Amniotic stem cell (primary cell): ENCODE measurements at places on chromosomes 11 and 22.

- DNase-seq = no peak
Measured at GRCh38 chr11:40722179-40722795, 737.2 kb downstream of the LRRC4C start.

DNA sequence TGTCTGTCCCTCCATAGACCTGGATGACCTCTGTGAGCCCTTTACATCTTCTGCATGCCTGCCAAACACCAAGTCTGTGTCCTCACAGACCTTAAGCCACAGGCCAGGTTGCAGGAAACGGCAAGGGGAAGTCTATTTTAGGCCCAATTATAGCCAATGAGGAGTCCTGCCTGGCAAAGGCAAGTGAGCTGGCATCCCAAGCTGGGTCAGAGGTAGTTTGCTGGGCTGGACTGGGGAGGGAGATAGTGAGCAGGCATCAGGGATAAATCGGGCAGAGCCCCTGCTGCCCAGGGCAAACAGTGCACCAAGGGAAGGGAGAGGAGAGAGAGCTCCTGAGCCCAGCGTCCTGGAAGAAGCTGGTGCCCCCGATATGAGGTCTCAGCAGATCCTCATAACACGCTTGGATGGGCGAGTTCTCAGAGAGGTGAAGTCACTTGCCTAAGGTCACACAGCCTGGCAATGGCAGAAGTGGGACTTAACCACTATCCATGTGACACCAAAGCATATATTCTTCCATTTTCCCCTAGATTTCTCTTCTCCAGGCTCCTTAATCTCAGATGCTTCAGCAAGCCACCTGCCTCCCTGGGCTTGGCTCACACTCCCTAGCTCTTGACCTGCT lies 3.7 kb upstream of the RELT start:
- peak; percentile 10 for DNase-seq

GRCh38 chr22:26406118-26406517 lies 22.9 kb upstream of the ASPHD2 start:
- DNase-seq = no peak

- no peak for DNase-seq
Measured at GRCh38 chr11:111743700-111744099, 22.5 kb downstream of the PPP2R1B start.

GRCh38 chr22:36911887-36912661 lies 1.4 kb upstream of the CSF2RB start:
- no peak for DNase-seq

- no peak for DNase-seq
Measured at GRCh38 chr22:44475706-44476105, 22.3 kb downstream of the RTL6 start.

DNA sequence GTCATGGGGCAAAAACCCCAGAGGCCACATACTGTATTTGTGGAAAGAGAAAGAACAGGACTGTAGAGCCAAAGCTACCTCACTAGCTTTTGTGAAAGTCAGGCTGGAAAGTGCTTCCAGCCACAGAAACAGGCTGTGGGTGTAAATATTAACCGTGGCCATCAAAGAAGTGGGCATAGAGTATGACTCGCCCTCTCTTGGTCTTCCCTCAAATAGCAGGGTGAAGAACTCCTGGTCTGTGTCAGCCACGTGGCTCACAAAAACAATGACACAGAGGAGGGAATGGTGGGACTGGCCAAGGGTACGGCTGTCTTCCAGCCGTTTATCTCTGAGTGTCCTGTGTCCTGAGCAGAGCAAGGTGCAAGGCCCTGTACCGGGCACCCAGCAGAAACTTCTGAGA lies 37.6 kb upstream of the UBASH3B start:
- DNase-seq = no peak

- DNase-seq = no peak
Measured at GRCh38 chr11:72297828-72298227, 53.9 kb upstream of the PHOX2A start.

DNA sequence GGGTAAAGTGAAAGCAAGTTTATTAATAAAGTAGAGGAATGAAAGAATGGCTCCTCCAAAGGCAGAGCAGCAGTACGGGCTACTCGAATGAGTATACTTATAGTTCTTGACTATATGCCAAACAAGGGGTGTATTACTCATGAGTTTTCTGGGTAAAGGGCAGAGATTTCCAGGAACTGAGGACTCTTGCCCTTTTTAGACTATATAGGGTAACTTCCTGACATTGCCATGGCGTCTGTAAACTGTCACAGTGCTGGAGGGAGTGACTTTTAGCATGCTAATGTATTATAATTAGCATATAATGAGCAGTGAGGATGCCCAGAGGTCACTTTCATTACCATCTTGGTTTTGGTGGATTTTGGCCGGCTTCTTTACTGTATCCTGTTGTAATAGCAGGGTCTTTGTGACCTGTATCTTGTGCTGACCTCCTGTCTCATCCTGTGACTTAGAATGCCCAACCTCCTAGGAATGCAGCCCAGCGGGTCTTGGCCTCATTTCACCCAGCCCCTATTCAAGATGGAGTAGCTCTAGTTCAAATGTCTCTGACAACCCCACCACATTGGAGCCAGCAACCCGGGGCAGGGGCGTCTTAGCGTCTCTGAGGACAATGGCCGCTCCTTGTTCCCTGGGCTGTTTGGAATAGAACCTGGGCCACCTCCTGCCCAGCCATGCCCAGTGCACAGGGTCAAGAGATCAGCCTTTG lies 34.9 kb upstream of the CD82 start:
- DNase-seq = no peak

DNA sequence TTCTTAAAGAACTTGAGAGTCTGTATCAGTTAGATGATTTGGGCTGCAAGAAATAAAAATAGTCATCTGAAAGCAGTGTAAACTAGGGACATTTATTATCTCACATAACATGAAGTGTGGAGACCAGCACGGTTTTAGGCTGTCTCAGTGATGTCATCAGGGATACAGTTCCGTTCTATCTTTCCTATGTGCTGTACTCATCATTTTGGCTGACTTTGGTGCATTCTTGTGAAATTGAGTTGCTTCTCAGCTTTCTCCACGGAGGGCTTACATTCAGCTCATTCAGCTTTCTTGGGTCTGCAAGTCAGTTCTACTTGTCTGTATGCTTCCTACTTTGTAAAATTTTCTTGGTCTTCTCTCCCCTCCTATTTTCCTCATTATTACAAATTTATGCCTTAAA lies 51.8 kb upstream of the LIN7C start:
- DNase-seq = no peak

DNA sequence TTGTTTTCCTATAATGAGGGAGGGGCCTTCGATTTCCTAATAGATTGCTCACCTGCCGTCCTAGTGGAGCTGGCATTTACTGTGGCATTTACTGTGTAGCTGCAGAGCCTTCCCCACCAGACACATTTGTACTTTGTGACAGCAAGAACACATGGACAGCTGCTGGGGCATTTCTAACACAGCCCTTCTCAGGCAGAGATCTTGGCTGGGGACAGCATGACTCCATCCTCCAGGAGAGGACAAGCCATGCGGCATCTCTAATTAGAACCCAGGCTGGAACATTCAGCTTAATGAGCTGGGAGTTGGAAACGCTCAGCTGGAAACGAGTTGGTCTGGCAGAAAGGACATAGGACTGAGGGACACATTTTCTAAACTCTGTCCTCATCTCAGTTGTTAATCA lies 887.5 kb downstream of the NTM start:
- no peak for DNase-seq

GRCh38 chr22:48589901-48590300 lies 1237.8 kb downstream of the BRD1 start:
- no peak for DNase-seq

- DNase-seq = no peak
Measured at GRCh38 chr11:120880498-120881175, 143.3 kb upstream of the TBCEL start.

GRCh38 chr11:33362051-33362910 lies 105.1 kb downstream of the HIPK3 start:
- no peak for DNase-seq

DNA sequence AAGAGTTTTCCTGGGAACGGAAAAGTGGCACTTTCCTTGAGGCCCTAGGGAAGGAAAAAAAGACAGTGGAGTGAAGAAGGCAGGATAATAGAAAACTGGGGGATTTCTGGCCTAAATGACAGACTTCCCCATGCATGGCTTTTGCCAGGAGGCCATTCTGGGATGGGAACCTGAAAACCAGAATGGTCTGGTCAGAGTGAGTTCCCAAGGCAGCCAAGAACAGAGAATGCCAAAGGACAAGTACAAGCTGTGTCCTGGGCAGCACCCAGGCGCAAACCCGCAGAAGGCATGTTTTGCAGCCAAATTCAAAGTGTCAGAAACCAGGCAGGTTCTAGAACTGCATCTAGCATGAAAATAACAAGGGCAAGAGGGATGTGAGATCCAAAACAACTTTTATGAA lies 162.4 kb downstream of the SPON1 start:
- DNase-seq = no peak

DNA sequence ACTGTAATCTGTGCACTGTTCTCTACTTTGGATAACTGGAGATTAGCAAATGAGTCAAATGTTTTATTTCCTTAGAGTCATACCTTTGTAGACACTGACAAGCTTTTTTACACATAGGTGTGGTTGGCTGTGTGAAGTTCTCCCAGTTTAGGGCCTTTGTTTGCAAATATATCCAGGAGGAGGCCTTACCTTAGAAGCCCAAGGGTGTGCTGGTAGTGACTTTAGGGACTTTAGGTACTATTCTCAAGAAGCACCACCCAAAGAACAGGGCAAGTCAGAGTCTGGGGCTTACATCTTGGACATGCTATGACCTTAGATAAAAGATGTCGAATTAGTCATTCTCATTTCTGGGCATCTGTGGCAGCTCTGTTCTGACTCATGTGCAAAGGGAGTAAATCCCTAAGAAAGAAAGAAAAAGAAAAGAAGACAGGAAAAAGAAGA lies 4.8 kb upstream of the FAR1 start:
- DNase-seq = no peak

GRCh38 chr22:40721266-40721665 lies 42.0 kb downstream of the MCHR1 start:
- no peak for DNase-seq

GRCh38 chr11:8830641-8831040 lies 80.3 kb upstream of the AKIP1 start:
- no peak for DNase-seq

DNA sequence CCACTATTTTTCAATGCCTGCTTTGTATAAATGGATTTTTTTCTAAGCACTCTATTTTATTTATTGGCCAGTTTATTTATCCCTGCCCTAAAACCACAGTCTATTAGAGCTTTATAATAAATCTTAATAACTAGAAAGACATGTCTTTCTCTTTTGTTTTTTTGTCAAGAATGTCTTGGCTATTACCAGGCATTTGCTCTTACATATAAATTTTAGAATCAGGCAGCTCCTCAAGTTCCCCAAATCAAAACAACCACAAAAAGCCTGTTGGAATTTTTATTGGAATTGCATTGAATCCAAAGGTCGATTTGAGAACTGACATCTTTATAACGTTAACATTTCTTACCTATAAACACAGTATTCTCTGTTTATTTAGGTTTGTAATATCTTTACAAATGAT lies 85.8 kb upstream of the SC5D start:
- no peak for DNase-seq

- peak; percentile 0 for DNase-seq
Measured at GRCh38 chr11:20647976-20648565, 21.3 kb upstream of the NELL1 start.

- DNase-seq = no peak
Measured at GRCh38 chr22:20396639-20397038, 2.7 kb downstream of the ZNF74 start.

DNA sequence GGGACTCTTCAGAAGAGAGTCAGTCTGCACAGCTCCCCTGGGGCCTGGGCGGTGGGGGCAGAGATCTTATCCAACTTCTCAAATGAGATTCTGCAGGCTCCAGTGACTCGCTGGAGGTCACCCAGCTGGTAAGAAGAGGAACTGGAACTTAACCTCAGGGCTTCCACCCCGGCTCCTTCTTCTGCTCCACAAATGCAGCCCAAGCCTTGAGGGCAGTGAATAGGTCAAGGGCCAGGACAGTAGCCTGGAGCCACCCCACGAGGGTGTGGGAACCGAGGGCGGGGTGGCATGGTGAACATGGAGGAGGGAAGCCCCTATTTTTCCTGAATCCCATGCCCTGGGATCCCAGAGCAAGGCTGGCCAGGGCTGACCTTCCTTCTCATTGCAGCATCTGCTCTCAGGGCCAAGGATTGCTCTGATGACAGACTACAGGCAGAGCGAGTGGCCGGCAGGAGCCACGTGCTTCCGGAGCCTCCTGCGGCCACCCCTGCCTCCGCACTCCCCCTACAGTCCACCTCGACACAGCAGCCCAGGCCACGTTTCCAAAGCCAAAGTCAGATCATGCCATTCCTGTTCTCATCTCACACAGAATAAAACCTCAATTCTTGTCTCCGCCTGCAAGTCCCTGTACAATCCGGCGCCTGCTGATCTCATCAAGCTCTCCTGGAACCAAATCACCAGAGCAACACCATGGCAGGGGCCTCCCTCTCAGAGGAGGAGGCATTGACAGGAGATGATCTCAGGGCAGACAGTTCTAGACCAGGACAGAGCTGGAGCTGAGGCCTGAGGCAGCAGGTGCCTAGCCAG lies 21.1 kb upstream of the UPK3A start:
- peak; percentile 59 for DNase-seq
